CD8-positive, alpha-beta memory T cell (primary cell): ENCODE measurements at places on chromosomes 5 and 9. TPM values are rescaled to one million over a fixed set of nuclear protein-coding genes. Genes with fewer than 3 reads are reported as not detected.

- no peak overlapping the region for H3K27ac ChIP-seq
- no peaks in the 10 kb centered on the region for H3K27me3 ChIP-seq
- H3K4me3 ChIP-seq = no peak overlapping the region
- no peaks in the 10 kb centered on the region for H3K36me3 ChIP-seq
Observed at GRCh38 chr9:122991370-122991830, 42.1 kb upstream of the GPR21 start.

DNA sequence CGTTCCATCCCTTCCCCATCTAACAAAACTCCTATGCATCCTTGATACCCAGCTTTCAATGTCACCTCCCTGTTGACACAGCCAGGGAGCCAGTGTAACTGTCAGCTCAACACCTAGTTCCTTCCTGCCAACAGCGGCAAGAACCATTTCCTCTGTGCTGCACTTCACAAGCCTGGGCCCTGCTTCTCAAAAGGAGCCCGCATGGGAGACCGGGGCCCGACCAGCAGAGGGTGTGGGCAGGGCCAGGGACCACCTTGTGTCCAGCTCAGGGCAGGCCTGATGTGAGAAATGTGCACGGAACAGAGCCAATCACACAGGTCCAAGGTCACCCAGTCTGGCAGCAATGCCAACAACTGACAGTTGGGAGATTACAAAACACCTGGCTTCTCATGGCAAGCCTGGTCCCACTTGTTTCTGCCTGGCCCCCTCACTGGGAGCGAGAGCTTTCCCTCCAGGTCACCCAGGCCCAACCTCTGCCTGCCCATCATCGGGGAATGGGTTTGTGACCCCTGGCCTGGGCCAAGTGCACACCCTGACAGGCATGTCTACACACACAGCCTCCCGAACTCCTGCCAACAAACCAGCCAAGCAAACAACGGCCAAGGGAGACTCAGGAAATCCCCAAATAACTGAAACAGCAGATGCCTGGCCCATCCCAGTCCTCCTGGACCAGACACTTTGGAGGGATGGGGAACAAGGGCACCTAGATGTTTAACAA is 3.1 kb downstream of the RNF44 start:
- peaks cover 19% of the 10 kb centered on the region for H3K36me3 ChIP-seq
- peak overlapping the region; percentile 49 for H3K27ac ChIP-seq
- peak; percentile 71 for DNase-seq
- peaks cover 73% of the 10 kb centered on the region for H3K4me1 ChIP-seq
- H3K4me3 ChIP-seq = peak overlapping the region; percentile 99
- no peaks in the 10 kb centered on the region for H3K27me3 ChIP-seq

DNA sequence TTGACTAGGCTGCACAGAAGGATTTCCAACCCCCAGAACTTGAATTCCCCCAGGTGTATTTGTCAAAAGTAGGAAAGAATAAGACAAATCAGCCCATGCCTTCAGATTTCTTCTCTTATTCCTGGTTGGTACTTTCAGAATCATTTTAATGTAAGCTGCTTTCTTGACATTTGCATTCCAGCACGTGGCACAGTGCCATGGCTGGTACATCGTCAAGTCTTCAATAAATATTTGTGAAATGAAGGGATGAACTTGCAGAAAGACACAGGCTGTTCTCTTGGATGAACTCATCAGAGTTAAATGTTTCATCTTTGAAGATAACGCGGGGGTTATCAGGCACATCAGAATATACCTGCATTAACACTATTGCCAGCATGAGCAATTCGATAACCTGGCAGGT is 14.5 kb downstream of the KCNIP1 start:
- H3K27me3 ChIP-seq = no peaks in the 10 kb centered on the region
- no peaks in the 10 kb centered on the region for H3K36me3 ChIP-seq
- DNase-seq = no peak
- no peak overlapping the region for H3K27ac ChIP-seq
- H3K4me3 ChIP-seq = no peak overlapping the region

Gene PCDHA8
- not detected for total RNA-seq

Gene DROSHA
- 64.1 TPM for total RNA-seq
